ENCODE measurements at places on chromosomes 2 and 18.

GRCh38 chr18:63808125-63808524 lies 32.9 kb downstream of the SERPINB7 start:
- no peak for DNase-seq

- no peak for DNase-seq
Observed at GRCh38 chr2:62919041-62919440, 131.6 kb upstream of the OTX1 start.

DNA sequence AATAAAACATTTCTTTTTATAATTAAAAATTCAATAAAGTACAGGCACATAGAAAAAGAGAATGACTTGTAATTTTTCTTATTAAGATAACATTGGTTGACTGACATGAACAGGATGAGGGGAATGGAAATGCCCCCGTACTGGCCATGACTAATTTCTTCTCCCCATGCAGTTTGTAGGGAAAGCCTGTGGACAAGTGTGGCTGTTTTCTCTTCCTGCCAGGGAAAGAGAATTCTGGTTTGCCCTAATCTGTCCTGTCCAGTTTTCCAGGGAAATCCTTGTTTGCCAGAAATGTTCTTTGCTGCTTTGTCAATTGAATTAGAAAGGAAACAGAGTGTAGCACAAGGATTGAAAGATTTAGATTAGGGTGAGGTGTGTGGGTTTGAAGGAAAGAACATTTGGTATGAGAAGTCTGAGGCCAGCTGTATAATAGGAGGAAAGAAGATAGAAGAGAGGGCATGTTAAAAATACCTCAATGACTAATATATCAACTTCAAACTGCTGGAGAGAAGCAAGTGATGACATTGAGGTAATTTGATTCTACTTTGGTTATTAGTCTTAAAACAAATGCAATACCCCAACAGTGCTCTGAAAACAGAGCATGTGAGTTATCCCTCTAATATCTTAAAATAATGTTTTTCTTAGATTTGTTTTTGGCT lies 593.9 kb upstream of the ZNF804A start:
- no peak for DNase-seq

GRCh38 chr2:1265454-1265853 lies 147.8 kb upstream of the TPO start:
- DNase-seq: no peak

DNA sequence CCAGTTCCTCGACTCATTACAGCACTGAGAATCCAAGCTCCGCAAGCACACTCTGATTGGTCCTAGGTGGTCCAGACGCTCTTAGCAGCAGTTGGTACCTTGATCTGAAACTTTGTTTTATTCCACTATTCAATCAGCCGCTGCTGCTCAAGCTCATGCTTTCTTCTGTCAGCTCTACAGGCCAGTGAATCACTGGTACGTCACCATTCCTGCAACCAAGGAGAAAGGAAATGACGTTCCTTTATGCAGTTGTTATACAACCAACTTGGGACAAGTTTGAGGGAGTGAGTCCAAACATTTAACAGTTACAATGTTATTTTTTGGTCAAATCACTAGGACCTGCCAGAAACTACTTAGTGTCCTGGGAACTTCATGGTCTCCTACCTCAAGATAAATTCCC lies 398.8 kb upstream of the TMEFF2 start:
- DNase-seq: no peak

DNA sequence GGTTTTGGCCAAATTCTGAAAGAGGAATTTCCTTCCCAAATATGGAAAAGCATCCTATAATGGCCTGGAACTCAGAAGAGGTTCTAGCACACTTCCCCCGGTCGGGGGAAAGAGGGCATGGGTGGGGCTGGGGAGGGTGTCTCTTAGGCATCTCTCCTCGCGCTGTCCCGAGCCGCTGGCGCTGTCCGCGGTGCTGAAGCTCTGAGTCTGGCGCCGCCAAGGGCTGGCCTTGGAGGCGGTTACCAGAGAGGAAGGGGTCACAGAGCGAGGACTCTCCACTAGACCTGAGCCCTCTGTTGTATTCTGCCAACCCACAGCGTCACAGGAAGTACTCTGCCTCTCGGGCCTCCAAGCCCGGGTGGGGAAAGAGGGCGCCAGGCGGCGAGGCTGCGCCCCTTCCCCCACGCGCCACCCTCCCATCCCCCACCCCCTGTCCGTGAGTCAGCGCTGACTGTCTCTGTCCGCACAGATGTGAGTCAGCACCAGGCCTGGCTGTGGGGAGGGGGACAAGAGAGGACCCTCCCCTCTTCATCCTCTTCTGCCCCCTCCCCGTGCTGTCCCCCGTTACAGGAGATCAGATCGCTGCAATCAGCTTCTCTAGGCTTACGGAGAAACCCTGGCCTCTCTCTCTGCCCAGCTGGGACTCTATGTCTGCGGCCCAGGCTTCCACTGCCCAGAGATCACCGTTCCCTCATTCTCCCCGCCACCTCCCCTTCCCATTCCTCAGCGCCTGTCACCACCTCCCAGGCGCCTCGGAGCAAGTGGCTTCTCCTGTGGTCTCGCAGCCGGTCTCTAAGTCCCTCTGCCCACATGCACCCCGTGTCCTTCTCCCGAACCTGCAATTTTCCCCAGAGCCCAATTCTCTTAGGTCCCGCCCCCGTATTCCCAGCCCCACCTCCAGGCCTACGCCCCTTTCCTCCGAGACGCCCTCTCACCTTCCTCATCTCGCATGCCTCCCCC lies 779 bp downstream of the PTPRN start:
- no peak for DNase-seq

- no peak for DNase-seq
Observed at GRCh38 chr2:224059178-224059577, 20.1 kb upstream of the SERPINE2 start.

DNA sequence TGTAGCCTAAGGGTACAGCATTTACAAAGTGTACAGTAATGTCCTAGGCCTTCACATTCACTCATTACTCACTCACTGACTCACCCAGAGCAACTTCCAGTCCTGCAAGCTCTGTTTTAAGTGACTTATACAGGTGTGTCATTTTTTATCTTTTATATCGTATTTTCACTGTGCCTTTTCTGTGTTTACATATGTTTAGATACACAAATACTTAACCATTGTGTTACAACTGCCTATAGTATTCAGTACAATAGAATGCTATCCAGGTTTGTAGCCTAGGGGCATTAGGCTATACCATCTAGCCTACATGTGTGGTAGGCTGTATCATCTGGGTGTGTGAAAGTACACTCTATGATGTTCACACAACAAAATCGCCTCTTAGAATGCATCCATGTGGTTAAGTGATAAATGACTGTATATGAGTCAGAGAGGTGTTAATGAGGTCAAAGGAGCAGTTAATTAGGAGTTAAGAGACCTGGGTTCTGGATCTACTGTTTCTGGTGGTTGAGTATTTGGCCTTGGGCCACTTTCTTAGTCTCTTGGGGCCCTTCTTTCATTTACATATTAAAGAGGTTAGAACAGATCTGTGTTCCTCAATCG lies 149.1 kb downstream of the GREB1L start:
- no peak for DNase-seq

DNA sequence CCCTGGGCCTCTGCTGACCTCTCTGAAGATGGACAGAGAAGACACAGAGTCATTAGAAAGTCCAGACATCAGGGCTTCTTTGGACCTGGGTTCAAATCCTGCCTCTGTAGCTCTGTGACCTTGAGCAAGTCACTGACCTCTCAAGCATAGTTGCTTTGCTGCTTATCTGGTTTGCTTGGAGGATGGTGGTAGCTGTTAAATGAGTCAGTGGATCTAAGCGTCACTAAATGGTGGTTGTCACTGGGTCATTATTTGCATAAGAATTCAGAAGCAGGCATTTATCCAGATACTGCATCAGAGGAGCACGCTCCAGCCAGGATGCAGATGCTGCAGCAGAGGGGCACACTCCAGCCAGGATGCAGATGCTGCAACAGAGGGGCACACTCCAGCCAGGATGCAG lies 229.2 kb downstream of the GLI2 start:
- DNase-seq: no peak

DNA sequence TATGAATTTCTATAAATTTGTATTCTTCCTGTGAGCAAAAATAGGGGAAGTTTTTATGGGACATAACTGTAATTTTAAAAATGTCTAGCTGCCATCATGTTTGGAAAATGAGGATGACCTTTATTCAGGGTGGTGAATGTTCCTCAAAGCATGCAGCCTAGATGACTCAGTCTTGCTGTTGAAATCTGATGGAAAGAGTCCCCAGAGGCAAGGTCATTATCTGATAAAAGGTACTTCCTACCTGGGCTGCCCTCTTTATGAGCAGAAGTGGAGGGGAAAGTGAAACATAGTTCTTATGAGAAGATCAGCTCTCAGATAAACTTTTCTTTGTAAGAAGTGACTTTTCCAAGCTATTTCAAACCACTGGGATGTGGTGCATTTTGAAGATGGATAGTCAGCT lies 1144.7 kb upstream of the PIK3C3 start:
- DNase-seq: no peak

All from SK-N-MC (cell line).